ENCODE measurements at places on chromosomes 5 and 9. TPM values are rescaled to one million over a fixed set of nuclear protein-coding genes. Genes with fewer than 3 reads are reported as not detected.

OR1N2 gene
- not detected for total RNA-seq

GBGT1 gene
- total RNA-seq, result not detected

TAF11L5 gene
- not detected for total RNA-seq

HRH2 gene
- total RNA-seq, result not detected

KCNMB1 gene
- not detected for total RNA-seq

GARIN3 gene
- not detected for total RNA-seq

ZNF346 gene
- 20.1 TPM for total RNA-seq

SAXO1 gene
- total RNA-seq, result not detected

CANX gene
- 438 TPM for total RNA-seq

NUP188 gene
- total RNA-seq, result 54.1 TPM

ANKRD34B gene
- 0.06 TPM for total RNA-seq

BARHL1 gene
- total RNA-seq, result not detected

DAB2IP gene
- total RNA-seq, result 25.3 TPM

TMC1 gene
- total RNA-seq, result 0.02 TPM

ABO gene
- total RNA-seq, result not detected

IFNA10 gene
- not detected for total RNA-seq

CER1 gene
- not detected for total RNA-seq

NMUR2 gene
- total RNA-seq, result not detected

Measured in HepG2 (cell line).